ENCODE measurements at places on chromosomes 12 and 14.

GRCh38 chr14:30194741-30195148 is 267.1 kb upstream of the PRKD1 start:
- no peak for DNase-seq

GRCh38 chr14:39229222-39229543 is 4.5 kb upstream of the MIA2 start:
- no peak for DNase-seq

- DNase-seq: no peak
Observed at GRCh38 chr12:12214201-12214600, 52.6 kb downstream of the LRP6 start.

- DNase-seq: no peak
Observed at GRCh38 chr12:130715998-130716968, at the start of gene RIMBP2. TSS of gene RIMBP2 (minus strand) at chr12:130716299. CDS start at chr12:130479013, 237,286 bp downstream.

GRCh38 chr14:62029569-62029924 is 267.3 kb downstream of the SNAPC1 start:
- DNase-seq: no peak

DNA sequence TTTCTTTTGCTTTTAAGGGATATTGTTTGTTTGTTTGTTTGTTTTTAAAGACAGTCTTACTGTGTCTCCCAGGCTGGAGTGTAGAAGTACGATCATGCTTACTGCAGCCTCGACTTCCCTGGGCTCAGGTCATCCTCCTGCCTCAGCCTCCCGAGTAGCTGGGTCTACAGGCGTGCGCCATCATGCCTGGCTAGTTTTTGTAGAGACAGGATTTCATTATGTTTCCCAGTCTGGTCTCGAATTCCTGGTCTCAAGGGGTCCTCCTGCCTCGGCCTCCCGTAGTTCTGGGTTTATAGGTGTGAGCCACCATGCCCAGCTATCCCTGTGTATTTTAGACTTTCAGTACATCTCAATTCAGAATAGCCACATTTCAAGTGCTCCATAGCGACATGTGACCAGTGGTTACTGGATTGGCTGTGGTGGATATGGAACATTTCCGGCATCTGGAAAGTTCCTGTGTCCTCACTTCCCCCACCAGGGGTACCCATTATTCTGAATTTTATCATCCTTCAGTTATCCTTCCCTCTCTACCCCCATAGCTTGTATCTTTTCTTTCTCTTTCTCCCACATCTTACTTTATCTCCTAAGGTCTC is 61.1 kb downstream of the HRK start:
- DNase-seq: no peak

All from inflammatory macrophage treated with lipopolysaccharide for 4 hours (primary cell).